HEK293T (cell line): ENCODE measurements at places on chromosomes 5 and 9.

- no peak for DNase-seq
Measured at GRCh38 chr5:133114166-133114932, 62.5 kb downstream of the HSPA4 start.

GRCh38 chr5:13553896-13554295, 390.6 kb downstream of the DNAH5 start:
- peak; percentile 7 for DNase-seq

DNA sequence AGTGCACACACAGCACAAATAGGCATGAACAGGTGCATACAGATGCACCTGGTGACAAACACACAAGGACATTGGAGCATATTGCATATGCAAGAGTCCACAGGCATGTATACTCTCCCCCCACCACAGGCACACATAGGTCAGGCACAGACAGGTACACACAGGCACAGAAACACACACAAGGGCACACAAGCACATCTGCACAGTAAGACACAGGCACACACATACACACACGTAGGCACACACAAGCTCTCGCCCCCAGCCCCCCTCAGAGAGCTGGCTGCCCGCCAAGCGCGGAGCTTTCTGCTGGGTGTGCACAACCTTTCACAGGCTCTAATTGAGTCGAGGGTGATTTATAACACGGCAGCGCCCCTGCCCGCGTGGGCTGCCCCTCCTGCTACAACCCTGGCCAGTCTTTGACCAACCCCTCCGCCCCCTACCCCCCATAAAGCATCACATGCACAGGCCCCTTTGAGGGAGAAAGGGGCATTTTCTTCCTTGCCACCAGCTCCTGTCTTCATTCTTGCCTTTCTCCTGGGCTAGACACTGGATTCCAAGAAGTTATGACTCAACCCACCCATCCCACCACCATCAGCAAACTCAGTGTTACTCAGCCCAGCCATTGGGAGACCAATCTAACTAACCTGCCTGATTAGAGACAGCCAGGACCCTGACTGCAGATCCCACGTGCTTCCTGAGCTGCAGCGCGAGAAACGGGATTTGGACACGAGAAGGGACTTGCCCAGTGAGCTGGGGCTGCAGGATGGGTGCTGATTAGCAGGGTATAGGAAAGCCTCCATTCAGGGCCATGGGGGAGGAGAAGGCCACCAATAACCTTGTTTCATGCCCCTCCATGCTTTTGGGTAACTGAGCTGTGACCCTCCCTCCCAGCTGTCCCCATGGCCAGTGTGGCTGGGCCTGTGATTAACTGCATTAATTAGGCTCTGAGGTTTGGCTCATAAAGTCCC, 42.8 kb upstream of the PSD2 start:
- no peak for DNase-seq

DNA sequence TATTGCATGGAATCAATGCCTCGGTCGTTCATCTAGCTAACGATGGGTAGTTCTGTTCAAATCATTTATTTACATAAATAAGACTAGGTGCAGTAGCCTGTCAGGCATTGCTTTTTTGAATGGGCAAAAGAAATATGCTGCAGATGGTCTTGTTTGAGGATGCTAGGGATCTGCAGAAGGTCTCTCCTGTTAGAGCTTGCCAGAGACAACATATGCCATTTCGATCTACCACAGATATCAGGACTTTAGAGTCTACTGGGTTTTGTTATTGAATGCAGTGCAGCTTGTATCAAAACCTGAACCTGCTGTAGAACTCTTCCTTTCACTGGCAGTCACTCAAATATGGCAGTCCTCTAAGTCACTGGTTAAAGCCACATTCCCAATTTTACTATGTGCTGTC, 381.1 kb upstream of the CDH10 start:
- no peak for DNase-seq

DNA sequence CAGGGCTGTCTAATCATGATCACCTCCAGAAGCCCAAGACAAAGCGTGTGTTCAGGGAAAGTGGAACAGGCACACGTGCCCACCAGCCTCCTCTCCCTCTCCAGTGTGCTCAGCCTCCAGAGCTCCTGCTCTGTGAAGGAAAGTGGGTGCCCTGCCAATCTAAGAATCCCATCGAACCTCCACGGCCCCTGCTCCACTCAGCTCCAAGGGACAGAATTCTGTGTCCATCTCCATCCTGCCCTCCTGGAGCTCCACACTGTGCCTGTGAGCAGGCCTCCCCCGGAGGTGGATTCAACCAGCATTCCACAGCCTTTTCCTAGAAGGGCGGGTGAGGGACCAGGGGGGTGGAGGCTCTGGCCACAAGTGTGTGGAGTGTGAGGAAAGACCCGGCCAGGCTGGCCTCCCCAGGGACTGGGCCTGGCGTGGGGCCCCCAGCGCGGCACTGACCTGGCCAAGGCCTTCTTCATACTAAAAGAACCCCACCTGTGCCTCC, 6.0 kb downstream of the EEIG1 start:
- DNase-seq: no peak

DNA sequence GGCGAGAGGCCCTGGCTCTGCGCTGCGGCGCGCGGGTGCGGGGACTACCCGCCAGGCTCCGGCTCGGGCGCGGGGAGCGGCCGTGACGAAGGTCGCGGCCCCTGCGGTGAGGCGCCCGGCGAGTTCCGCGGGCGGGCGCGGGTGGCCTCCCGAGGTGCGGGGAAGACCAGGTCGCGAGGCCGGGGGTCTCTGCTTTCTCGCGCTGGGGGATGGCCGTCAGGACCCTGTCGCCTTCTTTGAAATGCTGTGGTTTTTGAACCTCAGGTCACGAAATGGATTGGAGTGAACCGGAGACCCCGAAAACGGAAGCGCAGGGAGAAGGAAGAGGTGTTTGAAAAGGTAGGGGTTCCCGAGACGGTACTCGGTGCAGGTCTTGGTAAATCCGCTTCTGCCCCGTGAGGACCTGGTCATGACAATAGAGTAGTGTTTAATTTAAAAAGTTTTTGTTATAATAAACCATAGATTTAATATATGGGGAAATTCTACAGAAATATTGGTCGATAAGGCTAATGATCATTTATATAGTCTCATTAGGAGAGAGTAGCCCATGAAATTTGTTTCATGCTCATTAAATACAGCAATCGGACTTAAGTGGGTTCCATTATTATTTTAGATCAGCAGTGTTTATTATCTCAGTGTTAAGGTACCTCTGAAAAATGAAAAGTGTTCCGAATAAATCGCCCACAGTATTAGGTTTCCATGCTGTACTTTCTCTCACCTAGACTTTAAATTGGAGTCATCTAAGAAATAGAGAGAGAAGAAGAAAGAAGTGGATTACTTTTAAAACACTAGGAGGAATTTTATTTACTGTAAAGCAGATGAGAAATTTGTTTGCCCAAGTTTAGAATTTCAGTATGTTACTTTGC, 279.0 kb downstream of the AOPEP start:
- DNase-seq: no peak

DNA sequence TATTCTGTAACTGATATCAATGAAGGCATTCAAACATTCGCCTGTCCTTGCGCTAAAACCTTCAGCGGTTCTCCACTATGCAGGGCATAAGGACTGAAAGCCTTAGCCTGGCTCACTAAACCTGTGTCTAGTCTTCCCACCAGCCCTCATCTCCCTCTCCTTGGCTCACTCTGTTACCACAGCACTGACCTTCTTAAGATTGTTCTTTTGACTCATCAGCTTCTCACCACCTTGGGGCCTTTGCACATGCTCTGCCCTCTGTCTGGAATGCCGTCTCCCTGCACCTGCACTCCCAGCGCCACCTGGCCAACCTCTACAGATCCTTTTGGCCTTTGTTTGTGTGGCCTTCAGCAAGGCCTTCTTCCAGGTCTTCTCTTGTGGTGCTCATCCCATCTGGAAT, 131.8 kb upstream of the IER5L start:
- no peak for DNase-seq

GRCh38 chr5:171771856-171772255, 13.8 kb upstream of the SMIM23 start:
- no peak for DNase-seq

DNA sequence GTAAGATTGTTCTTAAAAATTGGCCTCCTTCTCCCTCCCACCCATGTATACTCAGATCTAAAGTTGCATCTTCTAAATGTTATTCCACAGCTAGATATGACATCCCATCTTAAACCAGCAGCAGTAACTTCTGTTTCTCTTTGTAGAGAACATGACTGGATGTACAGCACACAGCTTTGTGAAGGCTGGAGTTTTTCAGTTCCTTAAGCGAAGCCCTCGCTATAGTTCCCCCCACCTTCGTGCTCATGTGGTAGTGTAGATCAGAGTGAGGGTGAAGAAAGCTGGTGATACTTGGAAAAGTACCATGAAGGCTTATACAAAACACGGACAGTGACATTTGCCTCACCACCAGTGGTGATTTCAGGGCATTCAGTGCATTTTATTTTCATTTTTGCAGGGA, 137.5 kb downstream of the MAT2B start:
- no peak for DNase-seq

- DNase-seq: no peak
Measured at GRCh38 chr9:16303506-16303905, 567.0 kb downstream of the BNC2 start.

- no peak for DNase-seq
Measured at GRCh38 chr9:116945817-116946216, 258.7 kb downstream of the TRIM32 start.

DNA sequence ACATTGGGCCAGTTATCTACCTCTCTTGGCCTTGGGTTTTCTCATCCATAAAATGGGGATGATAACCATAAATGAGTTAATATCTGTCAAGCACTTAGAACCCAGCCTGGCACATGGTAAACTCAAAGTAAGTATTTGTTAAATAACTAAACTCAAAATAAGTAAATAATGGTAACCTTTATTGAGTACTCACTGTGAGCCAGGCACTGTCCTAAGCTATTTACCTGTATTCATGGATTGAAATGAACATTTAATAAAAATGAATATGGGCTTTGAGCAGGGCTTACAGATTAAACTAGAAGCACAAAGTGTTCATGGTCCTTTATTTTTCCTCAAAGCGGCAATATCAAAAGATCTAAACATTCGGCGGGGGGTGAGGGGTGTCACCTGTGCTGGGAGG, 16.7 kb downstream of the CORO2A start:
- no peak for DNase-seq

DNA sequence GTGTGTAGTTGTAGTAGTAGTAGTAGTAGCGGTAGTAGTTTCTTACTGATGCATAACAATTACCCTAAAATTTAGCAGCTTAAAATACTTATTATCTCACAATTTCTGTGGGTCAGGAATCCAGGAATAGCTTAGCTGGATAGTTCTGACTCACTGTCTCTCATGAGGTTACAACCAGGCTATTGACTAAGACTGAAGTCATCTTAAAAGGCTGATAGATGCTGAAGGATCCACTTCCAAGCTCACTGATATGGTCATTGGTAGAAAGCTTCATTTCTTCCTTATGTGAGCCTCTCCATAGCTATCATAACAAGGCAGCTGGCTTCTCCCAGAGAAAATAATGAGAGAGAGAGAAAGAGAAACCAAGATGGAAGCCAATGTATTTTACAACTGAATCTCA, 147.5 kb upstream of the FBXL17 start:
- no peak for DNase-seq

DNA sequence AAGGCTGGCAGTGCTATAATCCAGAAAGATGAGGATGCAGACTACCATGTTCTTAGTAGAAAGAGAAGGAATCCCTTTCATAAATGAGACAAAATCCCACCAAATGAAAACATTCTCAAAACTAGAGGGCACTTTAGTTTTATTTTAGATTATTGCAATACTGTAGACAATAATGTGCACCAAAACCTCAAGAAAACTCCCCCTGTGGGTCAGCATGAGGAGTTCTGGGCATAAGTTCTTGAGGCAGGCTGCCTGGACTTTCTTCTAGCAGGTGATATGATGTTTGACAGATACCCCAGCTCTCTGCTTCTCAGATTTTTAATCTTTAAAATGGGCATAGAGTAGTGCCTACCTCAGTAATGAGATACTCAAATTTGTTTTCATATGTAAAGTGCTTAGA, 196.3 kb upstream of the CTNND2 start:
- no peak for DNase-seq

GRCh38 chr5:172106511-172107356, 81.3 kb downstream of the STK10 start:
- peak; percentile 85 for DNase-seq

DNA sequence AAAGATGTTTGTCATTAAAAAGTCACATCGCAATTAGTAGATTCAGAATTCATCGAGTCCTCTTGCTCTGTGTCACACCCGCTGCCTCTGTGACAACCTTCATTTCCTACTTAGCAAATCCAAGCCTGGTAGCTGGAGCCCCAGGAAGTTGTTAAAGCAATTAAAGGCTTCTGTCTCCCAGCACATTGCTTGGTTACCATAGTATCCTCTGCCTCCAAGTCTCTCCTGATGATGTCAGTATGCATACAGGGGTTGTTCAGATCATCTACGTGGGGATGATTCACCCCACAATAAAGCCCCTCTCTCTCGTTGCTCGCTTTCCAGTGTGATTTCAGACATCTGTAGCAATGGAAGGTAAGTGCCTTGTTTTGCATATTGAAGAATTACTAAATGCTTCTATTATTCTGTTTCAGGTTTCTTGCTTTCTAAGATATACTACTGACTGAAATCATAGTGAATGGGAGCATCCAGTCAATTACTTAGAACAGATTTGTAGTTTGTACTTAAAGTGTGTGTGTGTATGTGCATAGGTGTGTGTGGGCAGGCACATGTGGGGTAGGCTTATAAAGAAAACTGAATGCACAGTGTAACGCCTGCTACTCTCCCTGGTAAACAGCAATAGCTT, 52.9 kb downstream of the PAM start:
- DNase-seq: peak; percentile 11

GRCh38 chr5:43152946-43153345, 32.2 kb downstream of the ZNF131 start:
- DNase-seq: no peak

GRCh38 chr9:99049641-99050040, 55.3 kb upstream of the TGFBR1 start:
- DNase-seq: no peak

DNA sequence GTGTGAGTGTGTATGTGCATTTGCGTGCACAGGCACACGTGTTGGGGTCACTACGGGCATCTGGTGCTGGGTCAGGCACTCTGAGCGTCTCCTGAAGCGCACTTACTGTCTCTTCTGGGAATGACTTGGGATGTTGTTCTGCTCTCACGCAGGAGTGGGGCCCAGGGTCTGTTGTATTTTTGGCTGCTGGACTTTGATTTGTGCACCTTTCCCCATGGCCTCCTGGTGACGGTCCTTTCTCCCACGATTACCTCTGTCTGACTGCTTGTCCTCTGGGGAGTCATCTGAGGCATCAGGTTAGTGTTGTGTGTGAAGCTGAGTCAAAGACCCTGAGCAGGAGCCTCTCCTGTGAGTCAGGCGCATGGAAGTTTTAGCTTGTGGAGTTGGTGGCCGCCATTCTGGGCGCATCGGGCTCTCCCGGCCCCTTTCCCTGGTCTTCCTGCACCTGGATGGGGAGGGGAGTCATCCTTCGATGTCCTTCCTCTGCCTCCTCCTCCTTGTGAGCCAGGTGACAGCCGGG, 62.1 kb downstream of the RXRA start:
- no peak for DNase-seq

DNA sequence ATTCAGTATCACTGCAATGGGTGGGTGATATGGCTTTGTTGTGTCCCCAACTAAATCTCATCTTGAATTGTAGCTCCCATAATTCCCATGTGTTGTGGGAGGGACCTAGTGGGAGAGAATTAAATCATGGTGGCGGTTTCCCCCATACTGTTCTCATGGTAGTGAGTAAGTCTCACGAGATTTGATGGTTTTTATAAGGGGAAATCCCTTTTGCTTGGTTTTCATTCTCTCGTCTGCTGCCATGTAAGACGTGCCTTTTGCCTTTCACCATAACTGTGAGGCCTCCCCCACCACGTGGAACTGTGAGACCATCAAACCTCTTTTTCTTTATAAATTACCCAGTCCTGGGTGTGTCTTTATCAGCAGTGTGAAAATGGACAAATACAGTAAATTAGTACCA, 9.5 kb upstream of the NANS start:
- no peak for DNase-seq

GRCh38 chr9:108163321-108164005, 673.9 kb upstream of the KLF4 start:
- DNase-seq: no peak
